ENCODE measurements at places on chromosomes 5 and 9.

DNA sequence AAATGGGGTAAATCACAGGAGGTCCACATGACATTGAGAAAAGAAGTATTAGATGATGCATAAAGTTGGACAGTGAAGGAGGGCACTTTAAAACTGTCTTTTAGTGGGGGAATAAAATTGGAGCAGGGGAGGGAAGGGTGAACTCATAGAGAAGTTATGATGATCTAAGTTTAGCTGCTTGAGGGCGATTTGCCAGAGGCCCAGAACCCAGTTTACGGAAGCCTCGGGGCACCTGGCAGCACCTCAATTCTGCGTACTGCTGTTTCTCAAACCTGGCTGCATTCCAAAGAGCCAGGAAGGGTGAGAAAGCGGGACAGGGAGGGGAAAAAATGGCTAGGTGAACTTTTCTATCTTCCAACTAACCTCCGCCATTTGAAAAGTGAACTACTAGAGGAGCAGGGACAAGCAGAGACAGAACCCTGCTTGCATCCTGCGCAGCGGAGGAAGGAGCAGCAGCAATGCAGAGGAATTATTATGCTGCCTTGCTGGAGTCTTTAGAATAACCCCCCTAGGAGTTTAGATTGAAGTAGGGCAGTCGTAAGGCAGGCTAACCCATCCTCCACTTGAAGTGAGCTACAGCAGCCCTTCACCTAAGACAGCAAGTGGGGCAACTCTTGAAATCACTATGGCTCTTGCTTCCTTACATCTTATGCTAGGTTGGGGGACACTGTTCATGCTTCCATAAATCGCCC, 316.8 kb downstream of the BRINP1 start:
- no peak for DNase-seq

- no peak for DNase-seq
Measured at GRCh38 chr5:135154197-135154596, 120.2 kb upstream of the PITX1 start.

GRCh38 chr5:19608444-19609002, 379.5 kb downstream of the CDH18 start:
- no peak for DNase-seq

- no peak for DNase-seq
Measured at GRCh38 chr9:18036422-18037187, 437.3 kb upstream of the ADAMTSL1 start.

Data from SHP77 (cell line).